Stimulated activated CD4-positive, alpha-beta T cell treated with anti-CD3 and anti-CD28 coated beads, Interleukin-4, amount 100 ng/mL, for 48 hours (primary cell): ENCODE measurements at places on chromosomes 6 and 20.

GRCh38 chr6:158361961-158362669, 49.9 kb downstream of the TULP4 start:
- no peak for DNase-seq

- DNase-seq, result no peak
Observed at GRCh38 chr6:159904497-159904911, 13.7 kb downstream of the MAS1 start.

- DNase-seq, result no peak
Observed at GRCh38 chr6:83260577-83260976, 67.4 kb downstream of the RWDD2A start.

DNA sequence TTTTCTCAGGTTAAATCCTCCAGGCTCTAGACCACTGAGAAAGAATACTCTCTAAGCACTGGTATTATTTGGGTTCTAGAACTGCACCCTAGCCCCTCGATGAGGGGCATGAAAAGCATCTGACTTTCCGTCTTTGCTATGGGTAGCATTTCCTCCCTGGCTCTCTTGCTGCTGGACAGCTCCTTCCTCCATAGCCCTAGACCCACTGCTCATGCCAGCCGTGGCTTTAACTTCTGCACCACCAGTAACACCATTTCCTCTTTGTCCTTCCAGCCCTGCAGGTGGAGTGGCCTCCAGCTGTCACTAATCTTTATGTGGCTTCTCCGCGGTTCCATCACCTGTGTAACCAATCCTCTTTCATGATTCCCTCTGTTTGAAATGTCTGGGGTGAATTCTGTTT, 194.9 kb downstream of the SCP2D1 start:
- no peak for DNase-seq

GRCh38 chr6:18147616-18148015, 7.3 kb downstream of the TPMT start:
- no peak for DNase-seq

- DNase-seq, result no peak
Observed at GRCh38 chr6:168095716-168096250, 16.8 kb upstream of the FRMD1 start.

GRCh38 chr20:58139849-58140786, 88.3 kb downstream of the ANKRD60 start:
- DNase-seq, result no peak

- no peak for DNase-seq
Observed at GRCh38 chr20:25547063-25547462, 38.3 kb downstream of the NINL start.

DNA sequence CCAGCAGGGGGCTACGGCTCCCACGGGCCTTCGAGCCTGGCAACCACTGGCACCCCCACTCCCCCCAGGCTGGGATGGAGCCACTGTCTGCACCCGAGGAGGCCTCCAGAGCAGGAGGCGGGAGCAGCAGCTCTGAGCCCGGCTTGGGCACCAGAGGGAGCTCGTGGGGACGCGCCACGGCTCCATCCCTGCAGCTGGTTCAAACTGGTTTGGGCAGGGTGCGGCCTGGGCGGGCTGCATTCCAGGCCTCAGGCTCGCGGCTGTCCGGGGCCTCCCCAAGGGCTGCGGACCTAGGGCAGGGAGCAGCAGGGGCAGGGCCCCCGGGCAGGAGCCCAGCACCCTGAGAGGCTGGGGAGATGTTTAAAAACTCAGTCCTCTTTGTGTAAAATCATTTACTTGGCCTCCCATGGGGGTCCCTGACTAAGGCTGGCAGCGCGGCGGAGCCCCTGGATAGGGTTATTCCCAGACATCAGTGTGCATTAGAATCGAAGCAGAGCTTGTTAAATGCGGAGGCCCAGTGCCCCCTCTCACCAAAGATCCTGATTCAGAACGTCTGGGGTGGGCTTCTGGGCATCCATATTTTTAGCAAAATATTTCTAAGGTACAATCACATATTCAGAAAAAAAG, 4.1 kb upstream of the BCAS4 start:
- peak; percentile 81 for DNase-seq

- no peak for DNase-seq
Observed at GRCh38 chr6:165184192-165184979, 125.0 kb downstream of the C6orf118 start.

GRCh38 chr20:4332121-4332860, 316.9 kb upstream of the RNF24 start:
- DNase-seq, result no peak

DNA sequence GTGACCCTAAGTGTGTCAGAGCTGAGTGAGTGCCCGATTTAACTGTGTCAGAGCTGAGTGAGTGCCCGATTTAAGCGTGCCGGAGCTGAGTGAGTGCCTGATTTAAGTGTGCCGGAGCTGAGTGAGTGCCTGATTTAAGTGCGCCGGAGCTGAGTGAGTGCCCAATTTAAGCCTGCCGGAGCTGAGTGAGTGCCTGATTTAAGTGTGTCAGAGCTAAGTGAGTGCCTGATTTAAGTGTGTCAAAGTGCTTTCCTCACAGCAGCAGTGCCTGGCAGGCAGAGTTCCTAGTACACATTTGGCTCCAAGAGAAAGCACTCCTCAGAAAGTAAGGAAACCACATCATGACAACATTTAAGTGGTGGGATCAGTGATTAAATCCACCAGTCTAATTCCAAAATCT, 13.2 kb downstream of the SERAC1 start:
- no peak for DNase-seq

GRCh38 chr6:154981079-154981870, 13.8 kb upstream of the TIAM2 start:
- DNase-seq, result no peak

GRCh38 chr6:69719602-69720193, 77.1 kb downstream of the LMBRD1 start:
- no peak for DNase-seq

DNA sequence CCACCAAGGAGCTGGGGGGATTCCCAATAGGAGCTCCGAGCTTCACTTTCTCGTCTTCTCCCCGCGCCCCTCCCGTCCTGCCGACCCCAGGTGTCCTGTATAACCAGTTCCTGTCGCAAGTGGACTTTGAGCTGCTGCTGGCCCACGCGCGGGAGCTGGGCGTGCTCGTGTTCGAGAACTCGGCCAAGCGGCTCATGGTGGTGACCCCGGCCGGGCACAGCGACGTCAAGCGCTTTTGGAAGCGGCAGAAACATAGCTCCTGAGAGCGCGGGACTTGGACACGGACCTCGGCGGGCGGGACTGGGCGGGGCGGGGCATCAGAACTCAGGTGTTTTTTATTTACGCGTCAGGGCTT, 340 bp upstream of the VARS2 start:
- no peak for DNase-seq

DNA sequence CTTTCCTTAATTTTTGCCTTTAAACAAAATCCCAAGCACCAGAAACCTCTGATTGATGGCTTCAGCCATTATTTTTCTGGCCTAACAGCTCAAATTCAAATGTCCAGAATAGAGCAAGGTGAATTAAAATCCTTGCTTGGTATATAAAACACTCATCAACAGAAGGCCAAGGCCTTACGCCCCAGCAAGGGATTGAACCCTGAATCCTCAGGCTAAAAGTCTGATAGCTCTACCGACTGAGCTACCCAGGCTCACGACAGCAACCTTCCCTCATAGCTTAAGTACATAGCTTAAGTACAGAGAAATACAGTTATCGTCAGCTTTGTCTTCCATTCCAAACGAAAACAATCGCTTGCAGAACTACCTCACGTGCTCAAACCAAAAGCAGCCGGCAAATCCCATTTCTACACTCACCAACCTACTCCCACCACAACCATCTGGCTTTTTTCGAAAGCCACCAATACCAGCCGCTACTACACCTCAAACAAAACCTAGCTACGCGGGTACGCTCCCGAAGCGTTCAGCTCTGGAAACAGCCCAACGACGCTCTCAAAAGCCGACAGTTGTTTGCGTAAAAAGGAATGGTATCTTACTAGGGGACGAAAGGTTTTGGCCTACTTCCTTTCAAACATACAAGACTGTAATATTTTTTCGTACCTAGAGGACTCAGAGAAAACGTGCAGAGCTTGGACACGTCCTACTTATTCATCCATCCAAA, 167.5 kb downstream of the GPX5 start:
- no peak for DNase-seq

DNA sequence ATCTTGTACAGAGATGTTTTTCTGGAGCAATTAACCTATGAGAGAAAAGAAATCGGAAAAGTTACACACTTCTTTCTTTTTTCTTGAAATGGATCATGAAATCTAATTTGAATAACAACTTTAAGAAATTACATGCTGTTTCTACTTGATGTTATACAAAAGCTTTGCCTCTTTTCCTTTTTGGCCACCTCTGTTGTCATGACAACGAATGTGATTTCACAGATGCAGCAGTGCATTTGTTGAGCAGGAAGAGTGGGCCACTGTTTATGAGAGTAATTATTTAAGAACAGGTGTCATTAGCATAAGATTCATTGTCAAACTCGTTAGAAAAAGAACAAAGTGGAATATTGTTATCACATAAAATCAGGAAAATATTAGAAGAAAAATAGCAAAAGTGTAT, 148.3 kb upstream of the IMPG1 start:
- no peak for DNase-seq

GRCh38 chr6:111263837-111264236, 176.5 kb downstream of the SLC16A10 start:
- DNase-seq, result no peak

GRCh38 chr20:51532577-51533191, 9.8 kb downstream of the NFATC2 start:
- no peak for DNase-seq

GRCh38 chr20:44009679-44009992, 95.0 kb downstream of the TOX2 start:
- DNase-seq, result no peak

GRCh38 chr6:39256294-39256940, 27.1 kb upstream of the KCNK5 start:
- no peak for DNase-seq

- no peak for DNase-seq
Observed at GRCh38 chr6:141946502-141946901, 186.2 kb upstream of the GJE1 start.

DNA sequence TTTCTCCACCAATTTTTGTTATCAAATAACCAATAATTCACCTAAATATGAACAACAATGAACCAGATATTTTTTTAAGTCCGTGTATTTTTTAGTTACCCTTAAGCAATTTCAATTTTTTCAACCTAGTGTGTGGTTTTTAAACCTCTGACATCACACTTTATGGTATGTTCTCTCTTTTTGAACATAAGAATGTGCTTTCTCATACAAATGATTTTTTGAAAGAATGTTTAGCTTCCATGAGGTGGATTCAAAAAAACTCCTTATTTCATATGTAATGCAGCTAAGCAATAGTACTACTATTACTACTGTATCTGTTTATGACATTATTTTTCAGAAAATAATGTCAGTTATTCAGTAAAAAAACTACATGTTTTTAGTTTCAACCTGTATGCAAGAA, 19.4 kb upstream of the MEI4 start:
- no peak for DNase-seq

- no peak for DNase-seq
Observed at GRCh38 chr6:35663447-35664235, 25.1 kb downstream of the FKBP5 start.

- no peak for DNase-seq
Observed at GRCh38 chr6:157669747-157670216, 153.3 kb upstream of the SNX9 start.

DNA sequence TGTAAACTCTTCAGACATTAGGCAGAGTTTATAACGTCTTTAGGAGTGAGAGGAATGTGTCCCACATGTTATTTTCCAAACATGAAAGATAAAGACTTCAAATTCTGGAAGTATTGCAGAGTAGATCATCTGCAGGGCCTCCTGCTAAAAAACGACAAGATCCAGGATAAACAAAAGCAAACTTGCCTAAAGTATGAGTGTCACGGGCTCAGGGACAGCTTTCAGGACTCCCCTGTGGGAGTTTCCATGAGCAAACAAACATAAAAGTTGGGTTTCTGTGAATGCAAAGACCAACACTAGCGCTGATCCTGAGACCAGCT, 76.9 kb downstream of the TXNDC5 start:
- no peak for DNase-seq

DNA sequence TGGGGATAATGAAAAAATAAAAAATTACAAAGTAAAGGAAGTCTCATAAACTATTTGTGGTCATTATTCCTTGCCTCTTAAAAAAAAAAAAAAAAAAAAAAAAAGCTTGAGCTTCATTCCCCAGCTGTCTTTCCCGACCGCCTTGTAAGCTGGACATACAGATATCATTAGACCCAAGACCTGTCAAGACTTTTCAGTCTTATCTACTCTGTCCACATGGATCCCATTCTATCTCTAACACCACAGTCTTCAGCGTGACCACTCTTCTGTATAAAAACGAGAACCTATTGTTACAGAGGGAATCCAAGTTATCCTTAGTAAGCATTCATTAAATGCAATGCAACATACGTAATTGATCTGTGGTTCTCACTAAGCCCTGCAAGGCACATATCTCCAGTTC, 423.5 kb downstream of the MEI4 start:
- DNase-seq, result no peak

DNA sequence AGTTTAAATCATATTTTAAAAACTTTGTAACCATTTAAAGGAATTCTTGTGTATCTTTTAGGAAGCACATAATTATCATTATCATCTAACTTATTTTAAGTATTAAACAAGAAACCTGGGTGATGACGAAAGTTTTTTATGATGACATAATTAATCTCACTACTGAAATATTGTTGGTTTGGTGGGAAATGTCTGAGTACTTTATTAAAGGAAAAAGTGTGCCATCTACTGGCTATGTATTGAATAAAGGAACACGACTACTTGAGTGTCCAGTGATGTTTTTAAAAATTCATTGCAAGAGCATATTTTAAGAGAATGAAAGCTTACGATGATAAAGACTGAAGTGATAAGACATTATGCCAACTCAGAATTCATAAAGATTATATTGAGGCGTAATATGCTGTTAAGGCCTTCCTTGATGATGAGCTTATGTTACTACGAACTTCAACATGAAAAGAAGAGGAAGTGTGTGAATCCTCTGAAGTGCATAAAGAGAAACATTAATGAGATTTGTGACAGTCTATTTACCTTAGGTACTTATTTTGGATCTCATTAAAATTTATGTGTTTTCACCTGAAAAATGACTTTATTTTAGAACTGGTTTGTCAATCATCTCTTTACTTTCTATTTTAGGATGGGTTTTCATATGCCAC, 12.0 kb upstream of the TRMT11 start:
- DNase-seq, result no peak

GRCh38 chr6:49384904-49385303, 78.1 kb downstream of the MMUT start:
- DNase-seq, result no peak

DNA sequence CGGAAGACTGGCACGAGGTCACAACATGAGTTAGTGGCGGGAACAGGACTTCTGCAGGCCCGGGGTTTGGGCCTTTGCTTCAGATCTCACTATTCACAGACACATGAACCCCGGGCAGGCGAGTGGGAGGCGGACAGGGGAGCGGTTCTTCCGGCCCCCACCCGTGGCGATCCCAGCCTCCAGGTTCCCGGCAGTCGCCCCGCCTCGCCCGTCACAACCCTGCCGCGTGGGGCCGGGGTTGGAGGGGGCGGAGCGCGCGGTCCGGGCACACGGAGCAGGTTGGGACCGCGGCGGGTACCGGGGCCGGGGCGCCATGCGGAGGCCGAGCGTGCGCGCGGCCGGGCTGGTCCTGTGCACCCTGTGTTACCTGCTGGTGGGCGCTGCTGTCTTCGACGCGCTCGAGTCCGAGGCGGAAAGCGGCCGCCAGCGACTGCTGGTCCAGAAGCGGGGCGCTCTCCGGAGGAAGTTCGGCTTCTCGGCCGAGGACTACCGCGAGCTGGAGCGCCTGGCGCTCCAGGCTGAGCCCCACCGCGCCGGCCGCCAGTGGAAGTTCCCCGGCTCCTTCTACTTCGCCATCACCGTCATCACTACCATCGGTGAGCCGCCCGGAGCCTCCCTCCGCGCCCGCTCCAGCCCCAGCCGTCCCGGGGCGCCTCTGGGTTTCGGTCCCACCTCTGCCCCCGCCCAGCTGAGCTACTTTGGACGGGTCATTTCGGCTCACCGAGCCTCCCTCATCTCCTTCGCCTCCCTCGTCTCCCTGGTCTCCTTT, at the start of gene KCNK15:
Gene KCNK15 (plus strand): TSS at position 268 of the 769 bp plus-strand sequence. CDS start 46 bp downstream, at position 314.
- DNase-seq, result no peak
